Stimulated activated CD4-positive, alpha-beta T cell treated with anti-CD3 and anti-CD28 coated beads, TNF-alpha, amount 100 ng/mL, for 1 hour (primary cell): ENCODE measurements at places on chromosomes 2 and 18.

- no peak for DNase-seq
Measured at GRCh38 chr2:231931481-231931915, 5.3 kb upstream of the NPPC start.

DNA sequence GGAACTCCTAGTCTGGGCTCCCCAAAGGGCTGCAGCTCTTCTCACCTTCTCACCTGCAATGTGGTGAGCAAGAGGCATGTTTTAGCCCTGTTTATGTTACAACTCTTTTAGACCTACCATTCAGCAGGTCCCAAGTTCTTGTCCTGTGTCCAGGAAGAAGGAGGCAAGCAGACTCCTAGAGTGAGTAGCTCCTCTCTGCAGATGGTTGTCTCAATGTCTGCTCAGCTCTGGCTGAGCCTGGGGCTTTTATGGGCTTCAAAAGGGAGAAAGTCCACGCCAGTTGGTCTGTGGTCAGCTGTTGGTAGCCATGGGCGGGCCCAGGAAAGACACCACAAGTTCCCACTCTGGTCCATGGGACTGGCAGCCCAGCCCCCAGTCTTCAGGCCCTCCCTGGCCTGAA, 148.1 kb upstream of the HS6ST1 start:
- DNase-seq = no peak

DNA sequence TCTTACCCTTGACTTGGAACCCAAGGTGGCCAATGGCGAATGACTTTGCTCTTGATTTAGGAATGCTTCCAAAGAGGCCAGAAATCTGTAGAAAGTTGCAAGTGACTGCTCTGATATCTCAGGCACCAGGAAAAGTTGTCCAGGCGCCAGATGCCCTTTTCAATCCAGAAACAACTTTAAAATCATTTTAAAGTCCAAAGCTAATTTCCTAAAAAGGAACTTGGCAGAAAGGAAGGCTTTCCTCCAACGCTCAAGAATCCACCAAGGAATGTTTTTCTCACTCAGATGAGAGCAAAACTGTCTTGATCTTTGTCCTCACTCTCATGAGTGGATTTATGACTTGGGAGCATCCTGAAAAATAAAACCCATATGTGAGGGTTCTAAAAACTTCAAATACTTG, 5.3 kb downstream of the NGEF start:
- no peak for DNase-seq

GRCh38 chr18:69785466-69785865, 162.2 kb downstream of the CD226 start:
- DNase-seq = no peak

GRCh38 chr2:151251012-151251411, 10.7 kb downstream of the RBM43 start:
- no peak for DNase-seq

DNA sequence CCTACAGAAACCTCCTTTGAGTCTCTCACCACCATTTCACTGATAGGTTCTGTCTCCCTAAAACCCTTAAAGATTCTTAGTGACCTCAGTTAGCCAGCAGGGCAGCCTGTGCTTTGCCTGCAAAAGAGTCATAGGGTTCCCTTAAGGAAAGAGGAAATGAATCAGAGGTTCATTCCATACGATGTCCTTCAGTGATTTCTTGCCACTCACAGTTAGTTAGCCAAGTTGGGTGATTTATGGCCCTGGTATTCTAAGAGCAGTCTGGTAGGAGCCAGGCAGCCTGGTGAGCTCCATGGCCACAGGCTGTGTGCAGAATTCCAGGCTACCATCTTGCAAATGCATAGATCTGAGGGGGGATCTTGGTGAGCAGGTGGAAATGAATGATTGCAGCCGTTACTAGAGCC, 18.7 kb upstream of the CCBE1 start:
- DNase-seq = no peak

DNA sequence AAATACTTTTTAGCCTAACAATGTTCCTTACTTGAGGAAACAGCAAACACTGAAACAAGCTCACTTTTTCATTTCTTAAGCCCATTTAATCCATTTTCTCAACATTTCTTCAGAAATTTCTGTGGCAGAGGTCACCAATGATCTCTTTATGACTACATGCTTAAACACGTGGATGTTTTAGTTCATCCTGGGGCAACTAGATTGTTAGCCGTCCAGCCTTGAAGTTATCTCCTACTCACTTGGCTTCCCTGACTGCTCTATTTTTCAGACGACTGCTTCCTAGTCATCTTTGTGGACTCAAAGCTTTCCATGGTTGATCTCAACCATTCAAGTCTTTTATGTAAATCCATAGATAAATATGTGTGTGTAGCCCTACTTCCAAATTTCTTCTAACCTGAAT, 24.1 kb downstream of the CD302 start:
- DNase-seq = no peak

DNA sequence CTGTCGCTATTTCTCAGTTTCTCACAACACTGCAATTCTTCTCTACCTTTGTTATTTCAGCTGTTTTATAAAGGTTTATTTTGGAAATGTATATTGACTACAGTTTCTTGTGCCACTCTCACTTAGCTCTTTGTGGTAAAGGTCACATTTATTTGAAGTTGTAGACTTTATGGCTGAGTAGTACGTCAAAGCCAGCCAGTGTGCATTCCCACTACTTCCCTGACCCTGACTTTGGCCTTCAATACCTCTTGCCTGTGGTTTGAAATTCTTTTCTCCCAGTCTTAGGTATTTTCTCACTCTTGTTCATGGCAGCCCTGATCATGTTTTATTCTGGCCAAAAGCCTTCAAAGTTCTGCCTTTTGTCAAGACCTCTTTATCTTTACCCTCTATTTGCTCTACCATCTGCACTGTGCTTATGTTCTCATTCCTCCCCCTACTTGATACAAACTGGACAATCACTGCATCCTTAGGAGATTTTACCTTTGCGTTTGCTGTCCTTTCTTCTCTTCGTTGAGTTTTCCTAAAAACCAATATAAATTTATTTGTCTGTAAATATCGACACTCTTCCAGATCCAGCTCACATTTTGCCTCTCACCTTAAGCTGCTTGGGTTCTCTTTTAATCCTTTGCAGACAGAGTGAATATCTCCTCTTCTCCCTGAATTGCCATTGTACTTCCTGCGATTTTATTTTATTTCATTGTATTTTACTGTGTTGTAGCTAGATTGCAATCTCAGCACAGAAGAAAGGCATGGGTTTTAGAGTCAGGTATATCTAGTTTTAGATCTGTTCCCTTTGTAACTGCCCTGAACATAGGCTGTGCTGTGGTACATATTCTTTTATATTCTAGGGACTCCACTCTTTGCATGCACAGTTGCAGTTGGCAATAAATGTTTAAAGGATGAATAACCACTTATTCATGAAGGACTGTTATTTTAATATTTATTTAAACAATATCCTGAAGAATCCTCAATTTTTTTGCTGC, 31.2 kb downstream of the GULP1 start:
- DNase-seq = no peak

- DNase-seq = no peak
Measured at GRCh38 chr2:179954026-179954425, 53.1 kb downstream of the CWC22 start.

DNA sequence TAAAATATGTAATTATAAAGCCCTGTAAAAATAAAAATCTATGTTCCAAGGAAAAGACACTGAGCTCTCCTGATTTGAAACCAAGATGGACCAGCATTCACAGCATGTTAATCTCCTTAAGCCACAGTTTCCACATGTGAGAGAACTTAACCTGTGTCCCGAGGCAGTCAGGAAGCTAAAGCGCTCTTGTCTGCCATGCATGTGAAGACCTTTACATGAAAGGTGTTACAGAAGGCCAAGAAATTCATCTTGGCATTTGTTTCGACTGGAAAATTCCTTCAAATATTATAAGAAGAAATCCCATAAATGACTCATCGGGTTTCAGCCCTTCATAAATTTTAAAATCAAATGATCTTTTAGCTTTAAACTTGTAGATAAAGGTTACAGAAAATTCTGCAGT, 328.6 kb downstream of the CDH2 start:
- no peak for DNase-seq

GRCh38 chr2:57733956-57734355, 312.6 kb upstream of the VRK2 start:
- no peak for DNase-seq

DNA sequence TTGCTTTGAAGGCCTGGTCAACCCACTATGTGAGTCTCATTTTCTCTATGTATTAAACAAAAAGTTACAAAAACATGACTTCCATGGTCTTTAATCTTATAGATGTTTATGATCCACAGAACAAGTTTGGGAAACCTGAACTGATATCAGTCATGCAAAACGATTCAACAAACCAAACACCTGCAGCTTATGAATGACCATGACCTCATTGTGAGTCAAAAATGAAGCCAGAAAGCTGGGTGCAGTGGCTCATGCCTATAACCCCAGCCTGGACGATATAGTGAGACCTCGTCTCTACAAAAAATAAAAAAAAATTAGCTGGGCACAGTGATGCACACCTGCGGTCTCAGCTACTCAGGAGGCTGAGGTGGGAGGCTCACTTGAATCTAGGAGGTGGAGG, 270.4 kb upstream of the CCDC68 start:
- DNase-seq = no peak

- no peak for DNase-seq
Measured at GRCh38 chr2:227783404-227784138, 30.1 kb upstream of the CCL20 start.

DNA sequence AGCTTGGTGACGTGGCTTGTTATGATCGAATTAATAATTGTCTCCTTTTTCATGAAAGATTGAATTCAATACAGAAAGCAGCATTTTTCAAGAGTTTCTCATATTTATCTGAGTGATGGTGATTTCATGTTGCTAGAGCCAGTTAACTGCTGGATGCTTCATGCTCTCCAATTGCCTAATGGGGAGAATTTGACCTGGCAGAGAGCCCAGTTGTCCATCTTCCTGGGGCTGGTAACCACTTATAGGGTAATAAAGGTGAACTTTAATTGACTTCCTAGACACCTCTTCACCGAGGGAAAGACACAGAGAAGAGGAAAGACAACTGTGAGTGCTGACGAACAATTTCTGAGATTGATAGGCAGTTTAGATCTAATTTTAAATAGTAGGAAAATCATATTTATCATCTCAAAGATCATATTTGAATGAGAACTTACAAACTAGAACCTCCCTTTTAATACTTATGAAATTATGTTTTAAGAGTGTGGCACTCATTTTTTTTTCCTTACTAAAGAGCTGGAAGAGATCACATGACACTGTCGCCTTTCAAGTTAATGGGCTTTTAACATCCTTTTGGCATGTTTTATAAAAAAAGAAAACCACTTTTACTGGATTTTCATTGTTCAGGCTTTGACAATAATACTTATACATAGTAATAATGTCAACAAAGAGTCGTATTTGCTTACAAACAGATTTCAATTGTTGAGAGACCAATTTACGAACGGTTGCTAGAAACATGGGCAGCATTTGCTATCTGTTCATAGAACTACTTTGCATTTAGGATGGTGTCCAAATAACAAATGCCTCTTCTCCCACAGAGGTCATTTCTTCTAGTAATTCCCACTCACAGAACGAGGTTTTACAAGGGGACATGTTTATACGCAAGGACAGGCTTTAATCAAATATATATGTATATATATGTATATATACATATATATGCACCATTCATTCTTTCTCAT, 153.3 kb downstream of the RAPGEF4 start:
- no peak for DNase-seq

DNA sequence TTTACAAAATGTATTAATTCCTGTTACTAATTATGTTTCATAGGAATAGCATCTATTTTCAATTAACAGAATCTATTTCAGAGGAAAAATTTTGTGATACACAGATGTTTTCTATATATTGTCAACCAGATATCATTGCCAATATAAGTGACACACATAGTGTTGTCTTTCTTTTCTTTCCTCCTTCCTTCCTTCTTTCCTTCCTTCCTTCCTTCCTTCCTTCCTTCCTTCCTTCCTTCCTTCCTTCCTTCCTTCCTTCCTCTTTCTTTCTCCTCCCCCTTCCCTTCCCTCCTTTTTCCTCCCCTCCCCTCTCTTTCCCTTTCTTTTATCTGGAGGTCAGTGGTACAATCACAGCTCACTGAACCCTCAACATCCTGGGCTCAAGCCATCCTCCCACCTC, 146.5 kb upstream of the DSEL start:
- no peak for DNase-seq

DNA sequence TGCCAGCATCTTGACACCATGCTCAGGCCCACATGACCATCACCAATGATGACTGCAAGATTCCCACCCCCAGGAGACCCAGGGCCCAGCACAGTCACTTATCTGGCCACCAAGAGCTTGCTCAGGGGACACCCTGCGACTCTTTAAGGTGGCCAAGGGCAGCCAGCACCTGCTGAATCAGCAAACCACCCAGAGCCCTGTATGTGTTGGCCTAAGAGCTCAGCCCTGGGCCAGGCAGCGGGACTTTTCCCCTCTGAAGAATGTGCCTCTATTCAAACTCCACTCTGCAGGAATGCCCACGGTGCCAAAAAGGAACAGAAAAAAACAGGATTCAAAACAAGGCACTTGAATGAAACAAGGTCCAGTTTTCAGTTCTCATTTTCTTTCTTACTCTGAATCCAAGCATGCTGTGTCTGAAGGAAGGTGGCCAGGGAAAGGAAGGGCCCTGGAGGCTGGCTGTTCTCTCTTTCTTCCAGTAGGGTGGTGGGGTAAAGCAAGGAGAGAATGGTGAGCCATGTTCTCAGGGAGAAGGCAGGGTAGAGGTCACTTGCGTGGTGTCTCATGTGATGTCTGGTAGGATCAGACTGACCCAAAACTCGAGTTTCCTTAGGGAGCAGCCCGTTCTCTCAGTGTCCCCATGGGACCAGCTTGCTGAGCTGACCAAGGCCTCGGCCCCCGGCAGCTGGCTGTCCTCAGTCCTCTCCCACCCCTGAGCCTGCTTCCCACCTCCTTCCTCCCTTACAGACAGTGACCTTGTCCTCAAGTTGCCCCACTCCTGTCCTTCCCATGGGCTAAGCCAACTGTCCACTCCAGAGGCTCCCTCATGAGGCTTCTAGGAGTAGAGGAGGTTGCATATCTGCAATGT, 150.0 kb downstream of the RNF152 start:
- DNase-seq = no peak

- no peak for DNase-seq
Measured at GRCh38 chr2:122988395-122989221, 1036.5 kb upstream of the CNTNAP5 start.

DNA sequence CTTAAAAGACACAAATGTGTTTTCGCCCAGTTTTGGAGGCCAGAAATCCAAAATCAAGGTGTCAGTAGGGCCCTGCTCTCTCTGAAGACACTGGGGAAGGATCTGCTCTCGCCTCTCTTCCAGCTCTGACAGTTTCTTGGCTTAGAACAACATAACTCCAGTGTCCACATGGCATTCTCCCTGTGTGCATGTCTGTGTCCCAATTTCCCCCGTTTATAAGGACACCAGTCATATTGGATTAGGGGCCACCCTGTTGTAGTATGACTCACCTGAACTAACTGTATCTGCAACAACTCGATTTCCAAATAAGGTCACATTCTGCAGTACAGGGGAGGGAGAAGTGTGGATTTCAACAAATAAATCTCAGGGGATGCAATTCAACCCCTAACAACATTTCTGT, 263.2 kb downstream of the SS18 start:
- DNase-seq = no peak

GRCh38 chr2:230828272-230828961, 36.3 kb upstream of the ITM2C start:
- DNase-seq = no peak
